MV-4-11 (cell line): ENCODE measurements at places on chromosomes 5 and 9.

DNA sequence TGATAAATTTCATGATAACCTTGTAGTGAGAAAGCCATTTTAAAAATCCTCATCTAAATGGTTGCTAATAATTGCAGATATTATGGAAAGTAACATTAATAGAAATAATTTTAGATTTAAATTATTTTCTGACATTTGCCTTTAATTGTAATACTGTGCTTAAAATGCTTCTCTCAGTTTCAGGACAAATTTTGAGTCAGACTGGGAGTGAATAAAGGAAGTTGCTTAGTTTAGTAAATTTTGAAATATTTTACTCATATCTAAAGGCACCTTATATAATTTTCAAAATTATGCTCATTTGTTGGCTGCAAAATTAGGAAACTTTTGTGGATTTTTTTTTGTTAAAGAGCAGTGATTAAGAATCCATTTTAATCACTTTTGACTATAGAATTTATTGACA, 93.8 kb downstream of the CSNK1G3 start:
- no peak for DNase-seq

- no peak for DNase-seq
These were observed 18.5 kb downstream of the TMC1 start for GRCh38 chr9:72539824-72540347.

GRCh38 chr9:2418619-2419018, 203.0 kb upstream of the VLDLR start:
- DNase-seq = peak; percentile 31

DNA sequence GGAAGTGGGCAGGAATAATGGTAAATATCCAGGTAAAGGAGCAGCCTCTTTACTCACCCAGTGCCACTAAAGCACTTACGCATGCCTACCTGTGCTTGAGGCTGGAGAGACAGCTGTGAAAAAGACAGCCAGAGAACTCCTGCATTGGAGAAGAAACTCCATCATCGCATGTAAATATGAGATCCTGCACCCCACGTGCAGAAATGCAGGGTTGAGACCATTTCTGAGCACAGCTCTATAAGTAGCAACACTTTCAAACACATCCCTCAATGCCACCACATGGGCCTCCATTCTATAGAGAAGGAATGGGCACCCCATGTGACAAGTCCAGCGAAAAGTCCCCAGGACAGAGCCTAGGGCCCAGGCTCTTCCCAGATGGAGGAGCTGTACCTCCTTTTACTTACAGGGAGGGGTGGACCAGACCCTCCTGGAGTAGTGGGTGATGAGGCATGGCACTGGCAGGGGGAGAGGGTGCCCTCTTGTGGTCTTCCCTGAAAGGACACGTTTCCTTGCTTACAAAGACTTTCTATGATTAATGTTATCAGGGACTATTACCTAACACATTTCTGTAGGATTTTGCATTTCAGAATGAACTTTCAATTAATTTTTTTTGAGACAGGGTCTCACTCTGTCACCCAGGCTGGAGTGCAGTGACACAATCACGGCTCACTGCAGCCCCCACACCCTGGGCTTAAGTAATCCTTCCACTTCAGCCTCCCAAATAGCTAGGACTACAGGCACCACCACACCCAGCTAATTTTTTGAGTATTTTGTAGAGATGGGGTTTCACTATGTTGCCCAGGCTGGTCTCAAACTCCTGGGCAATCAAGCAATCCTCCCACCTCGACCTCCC, 55.3 kb upstream of the IL17B start:
- DNase-seq = peak; percentile 5

GRCh38 chr5:884345-885126, 8.1 kb downstream of the BRD9 start:
- DNase-seq = no peak

GRCh38 chr9:133532937-133533668, 1.4 kb upstream of the ADAMTSL2 start:
- DNase-seq = peak; percentile 61

DNA sequence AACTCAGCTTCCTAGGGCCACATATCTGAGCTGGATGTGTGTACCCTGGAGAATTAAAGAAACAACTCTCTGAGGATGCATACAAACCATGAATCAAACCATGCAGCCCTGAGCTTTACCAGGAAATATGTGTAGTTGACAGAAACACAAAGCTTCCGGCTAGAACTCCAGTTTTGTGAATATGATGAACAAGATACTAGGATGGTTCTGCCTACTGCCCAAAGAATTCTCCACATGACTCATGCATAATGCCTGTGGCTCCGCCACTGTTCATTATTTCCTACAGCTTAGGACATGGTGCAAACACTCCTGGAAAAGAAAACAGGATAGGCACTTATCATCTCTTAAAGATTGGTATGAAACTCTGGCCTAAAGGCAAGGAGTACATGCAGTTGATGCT, 343.4 kb downstream of the DNAH5 start:
- no peak for DNase-seq

DNA sequence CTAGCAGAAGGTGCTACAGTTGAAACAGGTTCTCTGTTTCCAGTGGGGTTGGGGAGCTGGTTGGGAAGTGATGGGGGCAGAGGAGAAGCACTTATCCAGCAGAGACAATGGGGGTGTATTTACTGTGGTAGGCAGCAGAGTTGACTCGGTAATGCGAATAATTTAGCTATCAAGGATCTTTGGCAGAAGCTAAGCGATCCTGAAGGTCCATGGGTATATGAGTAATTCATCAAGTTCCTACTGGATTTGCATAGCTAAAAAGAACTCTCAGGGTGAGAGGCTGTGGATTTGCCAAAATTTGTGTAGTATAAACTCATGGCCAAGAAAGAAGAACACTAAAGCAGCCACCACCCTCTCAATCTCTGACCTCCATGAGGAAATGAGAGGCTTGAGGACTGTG, 61.2 kb upstream of the EGFLAM start:
- no peak for DNase-seq

GRCh38 chr5:149658299-149658698, 71.8 kb upstream of the PPARGC1B start:
- no peak for DNase-seq

DNA sequence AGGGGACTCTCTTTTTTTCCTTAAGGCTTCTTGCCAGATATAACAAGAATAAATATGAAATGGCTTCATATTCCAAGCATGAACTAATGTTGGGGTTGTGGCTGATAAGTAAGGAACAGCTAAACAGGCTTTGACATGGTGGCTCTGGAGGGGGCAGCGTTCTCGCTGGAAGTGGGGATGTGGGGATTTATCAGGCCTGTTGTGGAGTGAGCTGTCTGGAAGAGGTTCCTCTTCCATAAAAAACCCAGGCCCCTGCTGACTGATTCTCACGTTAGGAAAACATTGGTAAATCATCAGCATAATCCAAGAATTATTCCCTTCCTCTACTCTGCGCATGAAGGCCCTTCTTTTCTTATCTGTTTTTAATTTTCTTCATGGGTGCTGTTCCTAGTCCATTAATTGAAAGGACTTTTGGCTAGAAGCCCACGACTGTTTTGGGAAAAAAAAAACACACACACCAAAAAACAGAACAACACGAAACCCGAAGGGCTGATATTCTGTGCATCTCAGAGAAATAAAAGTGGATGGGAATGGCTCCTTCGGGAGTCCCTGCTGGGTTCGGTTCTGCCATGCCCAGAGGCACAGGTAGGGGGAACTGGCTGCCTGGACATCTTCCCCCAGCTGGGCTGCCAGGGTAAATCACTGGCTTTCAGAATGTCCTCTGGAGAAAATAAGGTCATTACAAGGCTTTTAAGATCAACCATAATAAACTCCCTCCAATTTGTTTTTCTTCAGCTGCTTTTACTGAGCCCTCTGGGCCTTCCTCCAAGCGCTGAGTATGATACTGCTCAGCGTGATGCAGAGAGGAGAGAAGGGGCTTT, 297.0 kb downstream of the SLIT3 start:
- DNase-seq = no peak

DNA sequence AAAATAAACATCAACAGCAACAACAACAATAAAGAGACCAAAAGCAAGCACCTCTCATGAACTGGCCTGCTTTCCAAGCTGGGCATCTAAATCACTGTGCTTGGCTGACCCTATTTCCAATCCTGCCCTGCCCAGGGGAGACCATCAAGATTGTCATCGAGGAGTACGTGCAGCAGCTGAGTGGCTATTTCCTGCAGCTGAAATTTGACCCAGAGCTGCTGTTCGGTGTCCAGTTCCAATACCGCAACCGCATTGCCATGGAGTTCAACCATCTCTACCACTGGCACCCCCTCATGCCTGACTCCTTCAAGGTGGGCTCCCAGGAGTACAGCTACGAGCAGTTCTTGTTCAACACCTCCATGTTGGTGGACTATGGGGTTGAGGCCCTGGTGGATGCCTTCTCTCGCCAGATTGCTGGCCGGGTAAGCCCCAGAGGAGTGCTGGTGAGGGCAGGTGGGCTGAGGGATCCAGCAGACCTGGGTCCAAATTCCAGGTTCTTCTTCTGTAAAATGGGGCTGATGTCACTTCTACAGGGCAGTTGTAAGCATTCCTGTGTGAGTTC, 15.6 kb downstream of the PTGS1 start:
- DNase-seq = no peak

DNA sequence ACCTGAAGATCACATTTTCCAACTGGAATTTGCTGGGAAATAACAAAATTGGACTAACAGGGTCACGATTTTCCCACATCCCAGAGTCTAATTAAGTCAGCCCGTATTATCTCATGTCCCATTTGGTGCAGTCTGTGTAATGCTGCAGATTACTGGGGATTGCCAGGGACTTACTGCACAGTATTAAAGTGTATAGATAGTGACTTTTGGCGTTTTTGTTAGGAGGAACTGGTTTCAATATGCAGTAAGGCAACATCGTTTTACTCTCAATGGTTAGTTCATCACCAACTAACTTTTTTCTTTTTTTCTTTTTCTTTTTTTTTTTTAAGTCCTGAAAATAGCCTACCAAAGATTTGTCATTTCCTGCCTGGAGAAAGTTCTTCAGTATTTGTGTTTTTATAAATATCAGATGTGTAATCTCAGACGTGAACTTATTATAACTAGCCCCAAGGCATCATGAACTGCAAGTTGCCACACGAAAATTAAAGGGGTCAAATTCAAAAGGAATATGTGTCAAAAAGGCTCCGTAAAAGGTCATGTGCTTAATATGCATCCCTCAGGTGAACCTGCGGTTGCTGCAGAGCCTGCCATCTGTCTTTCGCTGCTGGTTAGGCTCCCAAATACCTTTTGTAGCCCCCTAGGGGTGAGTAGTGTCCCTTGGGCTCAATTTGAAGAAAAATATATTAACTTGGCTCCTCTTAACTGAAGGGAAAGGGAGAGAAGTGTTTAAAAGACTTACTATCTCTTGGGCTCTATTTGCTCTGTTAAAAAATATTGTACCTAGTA, 176.7 kb upstream of the ADAMTSL1 start:
- DNase-seq = no peak

DNA sequence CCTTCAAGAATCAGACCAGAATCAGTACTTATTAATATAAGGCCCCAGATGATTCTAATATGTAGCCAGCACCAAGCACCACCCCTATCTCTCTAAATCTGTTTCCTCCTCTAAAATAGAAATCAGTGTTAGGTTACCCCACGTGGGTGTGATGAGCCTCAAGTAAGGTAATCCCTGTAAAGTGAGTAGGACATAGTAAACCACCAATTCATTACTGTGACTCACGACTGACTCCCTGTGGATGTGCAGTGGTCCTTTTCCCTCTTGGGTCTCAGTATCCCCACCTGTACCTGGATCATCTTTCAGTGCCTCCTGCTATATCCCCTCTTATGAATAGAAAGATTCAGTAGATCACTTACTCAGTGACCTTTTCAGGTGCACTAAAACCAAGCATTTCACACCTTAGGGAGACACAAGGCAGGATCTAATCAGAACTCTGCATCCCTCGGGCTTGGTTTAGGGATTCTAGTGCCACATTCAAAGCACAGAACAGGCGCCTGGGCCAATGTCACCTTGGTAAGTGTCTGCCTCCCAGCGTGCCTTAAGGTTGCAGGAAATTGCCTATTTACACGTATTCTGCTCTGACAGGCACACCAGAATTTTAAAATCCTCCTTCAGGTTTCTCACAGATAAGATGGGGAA, 12.2 kb upstream of the ALDH1B1 start:
- DNase-seq = no peak

GRCh38 chr5:60945813-60946187, 795 bp downstream of the NDUFAF2 start:
- no peak for DNase-seq

GRCh38 chr9:136742591-136743391, at the start of gene LCN10:
TSS of gene LCN10 (minus strand) at chr9:136742940. CDS start at chr9:136742903, 37 bp downstream.
- no peak for DNase-seq

DNA sequence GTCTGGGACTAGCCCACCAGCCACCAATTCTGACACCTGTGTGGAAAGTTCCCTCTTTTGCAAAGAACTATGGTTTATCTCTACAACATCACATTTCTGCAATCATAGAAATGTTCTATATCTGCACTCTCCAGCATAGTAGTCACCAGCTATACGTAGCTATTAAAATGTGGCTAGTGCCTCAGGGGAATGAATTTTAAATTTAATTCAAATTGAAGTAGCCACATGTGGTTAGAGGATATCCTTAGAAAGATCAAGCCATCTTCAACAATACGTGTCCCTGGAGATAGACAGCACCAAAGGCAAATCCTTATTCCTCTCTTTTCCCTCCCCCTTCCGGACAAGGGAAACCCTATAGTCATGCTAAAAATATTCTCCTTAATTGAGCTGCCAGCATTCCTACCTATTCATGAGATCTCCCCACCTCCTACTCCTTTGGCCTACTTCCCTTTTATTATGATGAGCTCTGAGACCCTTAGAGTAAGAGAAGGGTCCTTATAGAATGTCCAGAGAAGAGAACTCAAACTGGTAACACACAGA, 11.1 kb downstream of the LCP2 start:
- DNase-seq = no peak

- no peak for DNase-seq
These were observed 28.9 kb upstream of the ALDH1B1 start for GRCh38 chr9:38363589-38363925.

GRCh38 chr5:172044631-172045314, 38.3 kb upstream of the FBXW11 start:
- DNase-seq = no peak

GRCh38 chr9:75372499-75373268, 284.4 kb downstream of the OSTF1 start:
- no peak for DNase-seq
